ENCODE measurements at places on chromosomes 13 and 19. TPM values are rescaled to one million over a fixed set of nuclear protein-coding genes. Genes with fewer than 3 reads are reported as not detected.

Gene CGB1
- total RNA-seq: not detected

GRCh38 chr13:73417012-73417615 is 358.3 kb downstream of the KLF5 start:
- no peak for DNase-seq

DNA sequence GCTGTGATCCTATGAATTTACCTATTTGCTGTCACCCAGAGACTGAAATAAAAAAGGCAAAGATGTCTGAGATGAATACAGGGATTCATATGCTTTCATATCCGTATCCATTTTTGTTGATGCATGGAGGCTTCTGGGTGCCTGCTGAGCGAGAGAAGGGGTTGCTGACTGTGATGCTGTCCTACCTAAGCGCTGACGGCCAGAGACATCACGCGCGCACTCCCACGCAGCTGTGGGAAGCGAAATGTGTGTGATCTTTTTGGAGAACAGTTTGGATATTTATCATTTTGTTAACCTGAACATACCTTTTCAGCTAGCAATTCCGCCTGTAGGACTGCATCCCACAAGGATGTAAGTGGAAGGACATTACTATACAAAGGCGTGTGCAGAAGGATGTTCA is 23.9 kb downstream of the TSHZ3 start:
- DNase-seq: no peak

DNA sequence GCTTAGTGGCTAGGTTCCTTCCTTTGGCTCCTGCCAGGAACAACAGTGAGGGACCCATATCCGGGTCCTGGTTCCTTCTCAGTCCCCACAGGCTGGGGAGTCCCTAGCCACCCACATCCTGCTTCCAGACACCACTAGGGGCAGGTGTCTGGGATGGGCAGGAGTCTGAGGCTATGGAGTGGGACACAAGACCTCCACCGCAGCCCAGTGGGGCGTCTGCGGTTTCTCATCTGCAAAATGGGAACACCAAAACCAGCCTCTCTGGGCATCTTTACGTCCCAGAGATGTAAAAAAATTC is 879 bp upstream of the FCGBP start:
- DNase-seq: no peak

DNA sequence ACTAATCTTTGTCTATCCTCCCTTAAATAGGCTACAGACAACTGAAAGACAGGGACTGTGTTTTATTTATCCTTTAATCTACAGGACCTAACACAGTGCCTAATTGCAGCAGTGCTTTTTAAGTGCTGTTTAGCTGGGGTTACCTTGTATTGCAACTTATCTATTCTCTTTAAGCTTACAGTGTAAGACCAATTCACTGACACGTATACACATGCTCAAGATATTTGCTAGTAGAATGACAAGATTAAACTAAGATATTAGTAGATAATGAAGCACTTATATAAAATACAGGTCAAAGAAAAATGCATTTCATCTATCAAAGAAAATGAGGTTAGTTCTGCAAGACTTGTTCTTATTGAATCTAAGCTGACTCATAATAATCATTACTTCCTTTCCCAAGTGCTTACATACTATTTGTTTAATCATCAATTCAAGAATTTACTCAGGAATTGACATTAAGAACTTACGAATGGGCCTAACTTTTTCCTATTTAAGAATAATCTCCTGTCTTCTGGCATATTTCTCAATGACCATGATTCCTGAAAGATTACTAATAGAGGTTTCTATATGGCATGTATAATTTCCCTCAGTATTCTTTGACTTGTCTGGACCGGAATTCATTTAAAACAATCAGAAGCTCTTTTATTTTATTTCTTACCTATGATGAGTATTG is 75.8 kb upstream of the MAB21L1 start:
- DNase-seq: no peak

- no peak for DNase-seq
Observed at GRCh38 chr19:29810504-29810871, 1.3 kb upstream of the CCNE1 start.

Gene SELENOV
- total RNA-seq: 6.9 TPM

Data from H9 (cell line).